ENCODE measurements at places on chromosomes 4 and X. TPM values are rescaled to one million over a fixed set of nuclear protein-coding genes. Genes with fewer than 3 reads are reported as not detected.

DNA sequence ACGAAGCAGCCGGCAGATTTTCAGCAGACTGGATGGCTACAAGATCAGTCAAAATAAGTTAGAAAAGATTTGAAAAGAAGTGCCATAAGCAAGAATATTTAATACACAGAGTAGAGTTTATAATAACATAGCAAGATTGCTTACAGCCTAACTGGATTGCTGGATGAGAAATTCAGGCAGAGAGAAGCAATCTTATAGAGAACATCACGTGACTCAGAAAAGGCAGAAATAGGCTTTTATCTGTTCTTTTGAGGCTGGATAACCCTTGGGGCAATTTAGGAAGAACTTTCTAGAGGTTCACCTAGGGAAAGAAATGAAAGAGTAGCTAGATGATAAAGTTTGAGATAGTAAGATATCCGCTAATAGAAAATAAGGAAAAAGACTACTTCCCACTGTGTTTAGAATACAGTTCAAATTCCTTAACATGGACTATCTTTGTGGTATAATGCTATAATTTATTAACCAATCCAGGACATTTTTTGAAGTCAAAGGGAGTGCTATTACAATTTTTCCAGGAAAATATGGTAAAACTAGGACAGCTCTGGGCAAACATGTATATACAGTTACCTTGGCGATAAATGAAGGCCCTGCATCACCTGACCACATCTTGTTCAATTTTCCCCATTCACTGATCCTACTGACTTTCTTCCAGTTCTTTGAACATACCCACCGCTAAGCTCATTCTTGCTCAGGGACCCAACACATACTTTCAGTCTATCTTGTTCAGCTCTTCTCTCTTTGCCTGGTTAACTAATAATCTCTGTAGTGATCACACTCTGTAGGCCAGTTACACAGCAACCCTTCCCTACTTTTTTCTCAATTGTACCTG lies 12.7 kb upstream of the SPCS3 start:
- no peak for DNase-seq

DNA sequence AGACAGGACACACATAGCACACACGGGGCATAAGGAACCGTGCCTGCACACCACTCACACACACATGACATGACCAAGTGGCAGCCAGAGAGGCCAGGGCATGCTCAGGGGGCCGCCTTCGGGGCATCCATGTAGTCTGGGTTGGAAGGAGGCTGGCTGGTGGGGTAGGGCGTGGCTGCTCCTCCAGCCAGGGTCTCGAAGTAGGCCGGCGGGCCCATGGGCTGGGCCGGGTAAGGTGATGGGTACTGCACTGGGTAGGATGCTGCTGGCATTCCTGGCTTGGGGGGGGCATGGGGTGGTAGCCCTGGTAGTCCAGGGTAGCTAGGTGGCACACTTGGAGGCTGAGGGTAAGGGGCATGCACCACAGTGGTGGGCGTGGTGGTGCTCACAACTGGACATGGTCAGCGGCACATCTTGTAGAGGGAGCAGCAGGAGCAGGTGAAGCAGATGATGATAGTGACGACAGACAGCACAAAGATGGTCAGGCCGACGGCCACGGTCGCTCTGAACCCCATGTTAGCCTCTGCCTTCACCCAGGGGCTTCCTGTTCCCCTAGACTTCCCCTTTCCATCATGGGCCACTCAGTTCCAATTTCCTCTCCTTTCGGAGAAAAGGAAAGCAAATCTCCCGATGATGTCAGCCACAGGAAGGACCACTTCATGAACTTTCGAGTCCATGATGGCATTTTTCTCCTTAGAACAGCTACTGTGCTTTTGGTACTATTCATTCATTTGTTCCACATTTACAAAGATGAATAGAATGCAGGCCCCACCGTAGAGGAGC lies 10.9 kb upstream of the DDX3X start:
- DNase-seq: no peak

DNA sequence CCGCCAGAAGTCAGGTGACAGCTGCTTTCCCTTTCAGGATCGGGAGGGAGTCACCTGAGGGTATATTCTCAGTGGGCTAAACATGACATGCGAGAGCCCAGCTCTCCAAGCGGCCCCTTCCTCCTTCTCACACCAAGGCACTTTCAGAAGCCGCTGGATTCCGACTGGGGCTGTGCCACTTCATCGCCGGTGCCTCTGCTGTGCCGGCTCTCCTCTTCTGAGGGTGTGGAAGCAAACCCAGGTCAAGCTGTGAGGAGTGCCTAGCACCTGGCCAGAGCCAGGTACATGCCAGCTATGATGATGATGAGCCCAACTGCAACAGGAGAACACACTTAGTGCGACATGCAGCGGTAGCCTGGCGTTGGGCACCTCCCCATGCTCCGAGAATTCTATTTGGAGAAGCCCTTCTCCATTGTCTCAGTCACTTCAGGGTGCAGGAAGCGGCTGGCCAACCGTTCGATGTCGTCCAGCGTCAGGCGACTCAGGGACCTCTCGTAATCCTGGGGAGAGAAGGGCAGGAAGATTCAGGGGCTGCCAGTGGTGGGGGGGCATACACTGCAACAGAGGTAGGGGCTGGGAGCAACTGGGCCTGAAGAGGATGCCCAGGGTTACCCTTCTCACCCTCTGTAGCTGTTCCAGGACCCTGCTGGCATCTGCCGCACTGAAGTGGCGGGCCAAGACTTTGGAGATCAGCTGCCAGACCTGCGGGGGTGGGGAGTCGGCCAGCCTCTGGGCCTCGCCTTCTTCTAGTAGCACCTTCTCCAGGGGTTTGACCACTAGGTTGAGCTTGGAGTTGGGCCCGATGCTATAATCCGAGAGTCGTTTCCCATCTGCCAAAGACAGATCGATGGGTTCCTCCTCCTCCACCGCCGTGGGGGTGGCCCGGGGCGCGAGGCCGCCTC lies 1.0 kb downstream of the UBL4A start:
- DNase-seq: no peak

GRCh38 chrX:2374086-2374485 lies 126.7 kb downstream of the DHRSX start:
- no peak for DNase-seq

DNA sequence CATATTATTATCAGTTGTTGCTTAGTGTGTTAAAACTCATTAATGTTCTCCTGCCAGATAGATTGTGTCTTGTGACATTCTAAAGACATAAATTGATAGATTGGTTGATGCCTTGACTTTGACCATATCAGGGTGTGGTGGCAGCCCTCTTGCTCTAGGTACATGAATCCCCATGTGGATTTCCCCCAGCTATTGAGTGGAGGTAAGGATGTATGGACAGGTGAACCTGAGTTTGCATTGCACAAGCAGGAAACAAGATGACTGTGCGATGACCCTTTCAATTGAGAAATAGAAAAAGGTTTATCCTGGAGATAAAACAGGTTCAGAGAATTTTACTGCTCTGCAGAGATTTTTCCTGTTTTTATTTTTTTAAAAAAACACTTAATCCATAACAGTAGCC lies 619.2 kb downstream of the SPRY1 start:
- DNase-seq: no peak

GRCh38 chr4:118346495-118346894 lies 6.3 kb downstream of the PRSS12 start:
- no peak for DNase-seq

DNA sequence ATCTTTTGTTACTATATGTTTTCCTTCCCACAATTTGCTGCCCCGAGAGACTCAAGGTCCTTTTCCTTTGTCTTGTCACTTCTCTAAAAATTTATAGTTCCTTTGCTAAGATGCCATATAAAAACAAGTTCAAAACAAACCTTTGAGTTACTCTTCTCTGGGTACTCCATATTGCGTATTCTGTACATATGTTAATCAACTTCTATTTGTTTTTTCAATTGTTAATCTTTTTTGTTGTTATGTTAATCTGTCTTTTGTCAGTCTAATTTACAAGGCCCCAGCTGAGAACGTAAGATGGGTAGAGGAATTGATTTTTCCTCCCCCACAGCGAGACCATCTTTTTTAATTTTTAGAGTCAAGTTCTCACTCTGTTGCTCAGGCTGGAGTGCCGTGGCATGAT lies 7.2 kb upstream of the PPEF2 start:
- DNase-seq: no peak

The SLC6A14 gene
- total RNA-seq: not detected

GRCh38 chrX:50198348-50198747 lies 2.5 kb downstream of the AKAP4 start:
- DNase-seq: no peak

DNA sequence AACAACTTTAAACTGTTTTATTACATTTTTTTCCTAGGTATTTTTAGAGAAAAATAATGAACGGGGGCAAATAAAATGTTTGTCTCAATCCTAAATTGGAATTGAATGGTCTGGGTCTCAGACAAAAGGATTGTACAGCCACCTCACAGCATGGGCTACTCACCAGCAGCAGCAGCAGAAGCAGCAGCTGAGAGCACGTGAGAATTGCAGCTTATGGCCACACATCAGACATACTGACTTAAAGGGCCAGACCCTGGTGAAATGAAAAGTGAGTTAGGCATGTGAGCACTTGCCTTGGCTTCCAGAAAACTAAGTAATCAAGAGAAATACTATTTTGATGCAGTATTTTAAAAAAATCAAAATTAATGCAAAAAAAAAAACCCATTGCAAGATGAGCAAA lies 56.6 kb downstream of the AASDH start:
- DNase-seq: peak; percentile 68

GRCh38 chrX:84666086-84666485 lies 163.8 kb upstream of the HDX start:
- DNase-seq: no peak

The LEF1 gene
- 84.4 TPM for total RNA-seq

- DNase-seq: no peak
Measured at GRCh38 chr4:148454835-148455234, 12.6 kb upstream of the NR3C2 start.

The TLL1 gene
- total RNA-seq: 1.4 TPM

The BEND2 gene
- total RNA-seq: not detected

Data from SJCRH30 (cell line).